ENCODE measurements at places on chromosomes 7 and 10.

DNA sequence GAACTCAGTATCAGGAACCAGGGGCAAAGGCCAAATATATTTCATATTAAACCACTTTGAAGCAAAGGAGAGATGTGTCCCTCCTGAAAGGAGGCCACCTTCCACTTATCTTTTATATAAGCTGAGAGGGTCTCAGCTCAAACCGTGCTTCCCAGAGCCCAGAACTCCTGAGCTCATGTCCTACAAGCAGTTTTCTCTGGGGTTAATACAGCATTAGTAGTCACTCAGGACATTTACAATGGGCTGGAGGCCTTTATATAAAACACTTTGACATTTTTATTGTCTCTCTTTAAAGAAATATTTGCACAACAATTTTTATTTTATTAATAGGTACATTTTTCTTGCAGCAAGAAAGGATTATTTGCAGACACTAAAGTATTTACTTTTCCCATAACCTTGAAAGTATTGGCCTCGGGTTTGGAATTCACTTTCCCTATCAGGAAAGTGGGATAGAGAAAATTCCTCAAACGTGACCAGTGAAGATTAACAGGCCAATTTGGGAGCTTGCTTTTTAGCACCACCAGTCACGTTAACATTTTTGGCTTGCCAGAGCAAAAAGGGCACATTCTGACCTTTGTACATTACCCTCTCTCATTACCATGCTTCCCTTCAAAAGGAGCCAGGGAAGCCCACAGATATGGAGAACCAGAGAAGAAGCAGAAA, 464.9 kb upstream of the NRP1 start:
- peak; percentile 2 for DNase-seq

DNA sequence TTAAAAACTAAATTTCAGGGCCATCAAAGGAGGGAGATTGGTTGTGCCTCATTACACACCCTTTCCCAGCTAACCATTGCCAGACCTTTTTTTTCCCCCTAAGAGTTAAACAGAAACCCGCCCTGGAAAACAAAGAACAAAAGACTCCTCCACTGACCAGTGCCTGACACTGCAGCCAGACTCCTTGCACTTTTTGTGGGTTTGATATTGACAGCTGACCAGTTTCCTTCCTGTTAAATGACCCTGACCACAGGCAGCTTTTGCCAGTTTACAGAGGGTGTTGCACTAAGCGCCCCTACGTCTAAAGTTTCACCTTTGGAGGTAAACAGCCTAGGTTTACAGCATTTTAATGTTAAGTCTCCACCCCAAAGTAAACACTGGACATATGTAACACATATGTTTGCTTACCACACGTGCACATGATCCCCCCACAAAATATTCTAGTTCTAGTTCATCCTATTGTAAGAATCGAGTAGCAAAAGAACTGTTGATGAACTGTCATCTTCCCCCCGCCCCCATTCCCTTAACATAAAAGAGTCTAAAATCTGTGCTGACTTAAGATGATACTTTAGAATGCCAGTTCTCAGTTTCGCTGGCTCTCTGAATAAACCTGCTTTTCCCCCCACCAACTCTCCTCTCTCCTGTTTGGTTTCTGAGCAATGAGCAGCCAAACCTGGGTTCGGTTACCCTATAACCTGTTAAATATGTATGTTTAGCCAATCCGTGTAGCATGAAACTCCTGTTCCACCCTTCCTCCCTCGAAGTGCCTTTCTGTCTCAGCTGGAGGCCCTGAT, 38.0 kb downstream of the FOXI2 start:
- no peak for DNase-seq

DNA sequence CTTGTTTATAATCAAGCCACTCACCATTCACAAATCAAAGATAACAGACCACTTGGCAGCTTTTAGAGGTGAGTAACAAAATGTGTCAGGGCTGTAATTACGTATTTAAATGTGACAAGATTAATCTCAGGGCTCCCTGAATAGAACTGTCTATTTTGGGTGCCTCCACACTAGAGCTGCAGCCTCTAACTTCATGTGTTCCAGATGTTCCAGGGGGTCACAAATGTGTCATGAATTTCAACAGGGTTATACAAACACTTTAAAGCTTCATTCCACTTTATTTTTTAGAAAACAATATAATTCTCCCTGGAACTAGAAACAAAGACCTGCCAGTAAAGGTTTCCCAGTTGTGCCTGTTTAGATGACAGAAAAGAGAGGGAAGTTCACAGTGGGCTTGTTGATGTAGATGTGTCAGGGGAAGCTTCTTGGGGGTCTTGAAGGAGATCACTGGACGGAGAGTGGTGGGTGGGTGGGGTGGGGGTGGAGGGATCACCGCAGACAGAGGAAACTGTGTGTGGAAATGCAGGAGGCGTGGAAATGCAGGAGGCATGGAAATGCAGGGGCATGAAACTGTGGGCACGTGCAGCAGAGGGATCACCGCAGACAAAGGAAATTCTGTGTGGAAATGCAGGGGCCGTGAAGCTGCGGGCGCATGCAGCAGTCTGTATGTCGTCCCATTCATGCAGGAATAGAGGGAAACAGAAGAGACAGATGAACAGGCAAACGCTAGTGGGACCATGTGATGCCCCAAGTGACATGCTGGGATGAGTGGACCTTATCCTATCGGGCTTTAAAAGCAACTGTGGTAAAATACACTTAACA, 42.0 kb upstream of the TRIL start:
- DNase-seq, result no peak

DNA sequence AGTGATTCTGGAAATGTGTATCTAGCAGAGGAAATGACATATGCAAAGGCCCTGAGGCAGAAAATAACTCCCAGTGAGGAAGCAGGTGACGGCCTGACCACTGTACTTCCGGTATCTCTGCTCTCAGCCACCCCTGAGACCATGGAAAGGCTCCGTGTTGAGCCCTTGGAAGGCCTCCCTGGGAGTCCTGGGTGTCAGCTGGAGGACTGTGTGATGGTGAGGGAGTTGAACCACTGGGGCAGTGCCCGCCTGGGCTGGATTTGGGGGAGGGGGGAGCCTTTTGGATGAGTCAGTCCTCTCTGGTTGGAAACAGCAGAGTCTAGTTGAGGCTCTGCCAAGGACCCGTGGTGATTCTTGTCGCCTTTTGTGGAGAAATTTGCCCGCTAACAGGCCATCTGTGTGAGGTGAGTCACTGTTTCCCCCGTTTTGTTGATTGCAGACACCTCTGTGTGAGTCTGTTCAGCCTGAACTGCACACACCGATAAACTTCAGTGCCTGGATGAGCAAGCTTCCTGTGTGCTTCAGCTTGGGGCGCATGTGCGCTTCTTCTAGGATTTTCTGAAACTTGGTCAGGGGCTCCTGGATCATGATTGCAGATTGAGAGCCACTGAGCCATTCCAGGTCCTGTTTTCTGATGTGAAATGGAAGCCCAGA, 98.6 kb downstream of the GRK5 start:
- DNase-seq, result no peak

DNA sequence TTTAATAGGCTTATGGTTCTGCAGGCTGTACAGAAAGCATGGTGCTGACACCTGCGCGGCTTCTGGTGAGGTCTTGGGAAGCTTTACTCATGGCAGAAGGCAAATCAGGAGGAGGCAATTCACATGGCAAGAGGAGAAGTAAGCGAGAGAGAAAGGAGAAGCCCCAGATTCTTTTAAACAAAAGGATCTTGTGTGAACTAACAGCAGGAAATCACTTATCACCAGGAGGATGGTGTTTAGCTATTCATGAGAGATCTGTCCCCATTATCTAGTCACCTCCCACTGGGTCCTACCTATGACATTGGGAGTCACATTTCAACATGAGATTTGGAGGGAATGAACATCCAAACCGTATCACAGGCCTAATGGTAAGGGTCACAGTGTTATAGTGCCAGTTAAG, 678.0 kb upstream of the KCND2 start:
- DNase-seq, result no peak

DNA sequence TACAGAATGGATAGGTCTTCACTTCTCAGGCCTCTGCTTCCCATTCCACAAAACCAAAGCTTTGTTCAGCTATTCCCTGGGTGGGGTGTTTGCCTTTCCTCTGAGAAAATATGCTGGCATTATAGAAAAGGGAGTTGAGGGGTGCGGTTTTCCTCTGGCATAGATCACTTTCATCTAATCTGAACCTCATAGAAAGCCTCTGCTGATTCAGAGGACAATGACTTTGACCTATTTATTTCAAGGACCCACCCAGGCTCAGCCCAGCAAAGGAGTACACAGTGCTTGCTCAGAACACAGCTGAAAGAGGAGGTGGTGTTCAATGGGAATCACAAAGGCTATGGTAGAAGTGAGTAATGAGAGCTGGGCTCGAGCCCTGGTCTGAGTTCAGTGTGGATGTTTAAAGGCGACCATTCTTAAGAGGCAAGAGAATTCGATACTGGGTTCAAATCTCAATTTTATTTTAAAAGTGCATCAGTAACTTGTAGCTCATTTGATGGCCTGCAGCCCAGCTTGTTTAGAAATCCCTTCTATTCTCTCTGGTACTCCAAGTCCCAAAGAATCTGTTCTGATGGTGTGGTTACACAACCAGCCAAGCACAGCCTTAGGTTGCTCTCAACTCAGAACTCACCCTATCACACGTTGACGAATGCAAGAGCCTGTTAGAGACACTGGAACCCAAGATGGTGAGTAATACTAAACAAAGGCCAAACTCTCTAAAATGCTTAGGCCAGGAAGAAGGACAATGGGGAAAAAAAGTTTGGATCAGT, 1012.8 kb downstream of the LRMDA start:
- no peak for DNase-seq

DNA sequence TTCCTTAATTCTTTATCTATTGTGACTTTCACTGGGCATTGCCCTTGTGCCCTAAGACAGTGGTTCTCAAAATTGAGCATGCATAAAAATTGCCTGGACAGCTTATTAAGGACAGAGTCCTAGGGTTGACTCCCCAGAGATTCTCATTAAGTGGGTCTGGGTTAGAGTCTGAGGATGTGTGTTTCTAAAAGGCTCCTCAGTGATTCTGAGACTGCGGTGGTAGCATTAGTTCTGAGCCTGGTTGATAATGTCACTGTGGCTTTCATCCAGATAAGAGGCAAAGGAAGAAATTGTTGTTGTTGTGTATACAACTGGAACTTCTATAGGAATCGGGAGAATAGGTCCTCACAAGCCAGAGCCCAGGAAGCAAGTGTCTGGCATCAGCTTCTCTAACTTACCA, 1.3 kb downstream of the IFIT2 start:
- DNase-seq, result no peak

GRCh38 chr7:48289656-48290055, 118.4 kb downstream of the ABCA13 start:
- DNase-seq, result no peak

- no peak for DNase-seq
These were observed 92.6 kb downstream of the CYTH3 start for GRCh38 chr7:6179620-6180343.

DNA sequence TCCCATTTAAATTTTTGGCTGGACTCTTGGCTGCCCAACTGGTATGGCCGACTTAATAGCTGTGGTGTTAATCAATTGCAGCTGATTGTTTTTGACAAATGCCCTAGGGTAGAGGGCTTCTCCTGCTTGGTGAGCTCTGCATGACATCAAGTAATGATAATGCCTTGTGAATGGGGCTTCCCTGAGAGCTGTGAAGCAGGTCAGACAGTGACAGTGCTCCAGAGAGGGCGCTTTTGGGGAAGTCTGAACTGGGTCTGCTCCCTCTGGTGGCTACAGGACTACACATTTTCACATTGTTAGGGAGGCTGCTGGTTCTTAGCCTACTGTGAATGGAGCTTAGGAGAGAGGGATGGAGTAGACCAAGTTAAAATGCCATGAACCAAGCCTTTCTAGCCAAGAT, 98.8 kb downstream of the SDK1 start:
- no peak for DNase-seq

DNA sequence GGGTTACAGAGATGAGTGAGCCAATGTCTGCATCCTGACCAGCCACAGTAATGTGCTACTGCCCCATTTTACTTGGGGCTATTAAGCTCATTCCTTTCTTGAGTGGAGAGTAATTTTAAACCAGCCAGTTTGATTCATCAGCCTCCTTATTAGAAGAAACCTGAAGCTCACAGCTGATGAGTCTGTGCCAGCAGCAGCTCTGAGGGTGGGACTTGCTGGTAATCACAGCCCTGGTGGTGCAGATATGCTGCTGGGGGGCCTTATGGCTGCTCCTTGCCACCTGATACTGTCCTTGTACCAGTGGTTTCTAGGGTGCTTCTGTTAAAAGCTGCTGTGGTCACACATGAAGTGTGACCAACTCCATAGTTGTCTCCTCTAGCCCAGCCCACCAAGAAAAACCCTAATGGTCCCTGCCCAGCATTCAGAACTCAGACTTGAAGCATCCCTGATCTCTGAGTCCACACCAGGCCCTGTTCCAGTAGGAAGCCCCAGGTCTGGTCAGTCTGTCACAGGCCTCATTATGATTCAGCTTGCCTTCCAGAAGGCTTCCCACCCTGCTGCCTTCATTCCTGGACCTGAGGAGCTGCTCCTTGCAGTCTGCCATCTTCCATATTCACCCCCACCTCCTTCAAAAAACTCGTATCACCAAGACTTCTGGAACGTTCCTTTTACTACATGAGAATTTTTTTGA, 28.9 kb upstream of the RBM20 start:
- DNase-seq, result no peak

- DNase-seq, result no peak
These were observed 111.6 kb downstream of the C10orf90 start for GRCh38 chr10:126558881-126559280.

DNA sequence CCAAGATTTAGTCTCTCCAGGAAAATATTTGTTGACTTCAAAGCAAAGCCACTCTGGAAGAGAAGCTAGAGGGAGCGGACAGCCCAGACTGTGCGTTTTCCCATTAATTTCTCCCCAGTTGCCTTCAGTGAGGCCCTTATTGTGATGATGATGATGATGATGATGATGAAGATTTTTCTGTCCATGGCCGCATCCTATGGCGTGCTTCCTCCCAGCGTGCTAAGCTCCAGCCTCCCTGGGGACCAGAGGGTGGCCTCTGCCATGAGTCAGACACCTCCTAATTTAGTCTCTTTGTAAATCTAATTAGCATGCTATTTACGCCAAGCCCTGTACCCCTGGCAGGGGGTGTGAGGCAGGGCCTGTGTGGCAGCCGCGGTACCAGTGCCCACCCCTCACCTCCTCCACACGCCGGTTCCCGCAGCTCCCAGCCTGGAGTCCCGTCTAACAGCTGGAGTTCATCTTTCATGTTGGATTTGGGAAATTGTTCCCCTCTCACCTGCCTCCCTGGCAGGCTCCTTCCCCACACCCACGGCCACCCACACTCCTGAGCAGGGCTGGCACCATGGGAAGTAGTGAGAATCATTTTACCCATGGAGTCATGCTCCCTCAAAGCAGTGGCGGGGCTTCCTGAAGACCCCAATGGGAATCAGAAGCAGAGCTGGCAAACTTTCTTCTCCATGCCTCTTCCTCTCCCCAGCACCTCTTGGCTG, 92.2 kb downstream of the C10orf105 start:
- DNase-seq, result no peak

All from osteocyte (in vitro differentiated cells).